ENCODE measurements at places on chromosomes 7 and 10.

DNA sequence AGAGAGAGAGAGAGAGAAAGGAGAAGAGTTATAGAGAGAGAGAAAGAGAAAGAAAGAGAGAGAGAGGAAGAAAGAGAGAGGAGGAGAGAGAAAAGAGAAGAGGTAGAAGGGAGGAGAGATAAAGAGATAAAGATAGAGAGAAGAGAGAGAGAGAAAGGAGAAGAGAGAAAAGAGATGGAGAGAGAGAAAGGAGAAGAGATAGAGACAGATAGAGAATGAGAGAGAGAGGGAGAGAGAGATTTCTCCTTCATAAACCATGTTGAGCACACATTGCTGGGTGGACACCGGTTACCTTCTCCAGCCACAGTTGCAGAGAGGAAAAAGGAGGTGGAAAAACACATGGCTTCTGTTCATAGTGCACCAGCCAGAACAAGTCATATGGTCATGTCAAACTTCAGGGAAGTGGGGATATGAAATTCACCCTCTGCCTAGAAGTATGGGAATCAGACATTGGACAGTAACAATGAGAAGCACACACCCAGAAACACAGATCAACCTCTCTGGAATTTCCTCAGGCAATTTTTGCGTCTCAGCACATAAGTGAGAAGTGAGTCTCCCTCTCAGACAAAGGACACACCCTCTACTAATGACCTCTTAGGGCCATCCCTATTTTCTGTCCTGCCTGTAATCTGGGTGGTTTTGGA lies 172.5 kb upstream of the SVIL start:
- DNase-seq: no peak

DNA sequence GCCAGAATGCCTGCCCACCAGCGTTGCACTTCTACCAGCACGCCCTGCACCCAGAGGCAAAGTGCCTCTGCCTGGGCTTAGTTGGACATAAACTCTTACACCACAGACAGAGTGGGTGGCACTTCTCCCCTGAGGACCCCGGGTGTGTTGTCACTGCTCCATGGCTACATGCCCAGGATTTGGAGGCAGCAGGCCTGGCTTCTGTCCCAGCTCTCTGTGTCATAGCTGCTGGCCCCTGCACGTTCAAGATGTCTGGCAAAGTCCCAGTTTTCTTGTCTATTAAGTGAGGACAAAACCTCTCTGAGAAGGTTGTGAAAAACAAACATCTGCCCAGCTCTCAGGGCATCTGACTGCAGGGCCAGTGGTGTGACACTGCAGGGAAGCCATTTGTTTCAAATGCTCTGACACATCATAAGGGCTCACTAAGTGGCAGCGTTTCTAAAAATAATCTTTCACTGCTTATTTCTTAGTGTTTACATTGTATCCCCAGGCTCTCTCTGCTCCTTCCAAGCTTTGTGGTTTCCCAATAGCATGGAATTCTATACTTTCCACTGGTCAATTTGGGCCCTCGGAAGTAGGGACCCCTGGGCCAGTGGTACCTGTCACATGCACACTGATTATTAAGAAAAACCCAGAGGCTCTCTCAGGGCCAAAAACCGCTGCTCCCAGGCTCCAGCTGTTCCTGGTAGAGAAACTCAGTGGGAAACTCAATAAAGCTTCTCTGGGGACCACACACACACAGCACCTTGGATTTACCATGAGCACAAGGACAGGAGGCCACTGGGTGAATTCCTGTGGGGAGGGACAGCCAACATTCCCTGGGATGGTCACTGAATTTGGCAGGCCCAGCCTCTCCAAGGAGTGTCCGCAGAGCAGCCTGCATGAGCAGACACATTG lies 86.2 kb upstream of the ANLN start:
- no peak for DNase-seq

DNA sequence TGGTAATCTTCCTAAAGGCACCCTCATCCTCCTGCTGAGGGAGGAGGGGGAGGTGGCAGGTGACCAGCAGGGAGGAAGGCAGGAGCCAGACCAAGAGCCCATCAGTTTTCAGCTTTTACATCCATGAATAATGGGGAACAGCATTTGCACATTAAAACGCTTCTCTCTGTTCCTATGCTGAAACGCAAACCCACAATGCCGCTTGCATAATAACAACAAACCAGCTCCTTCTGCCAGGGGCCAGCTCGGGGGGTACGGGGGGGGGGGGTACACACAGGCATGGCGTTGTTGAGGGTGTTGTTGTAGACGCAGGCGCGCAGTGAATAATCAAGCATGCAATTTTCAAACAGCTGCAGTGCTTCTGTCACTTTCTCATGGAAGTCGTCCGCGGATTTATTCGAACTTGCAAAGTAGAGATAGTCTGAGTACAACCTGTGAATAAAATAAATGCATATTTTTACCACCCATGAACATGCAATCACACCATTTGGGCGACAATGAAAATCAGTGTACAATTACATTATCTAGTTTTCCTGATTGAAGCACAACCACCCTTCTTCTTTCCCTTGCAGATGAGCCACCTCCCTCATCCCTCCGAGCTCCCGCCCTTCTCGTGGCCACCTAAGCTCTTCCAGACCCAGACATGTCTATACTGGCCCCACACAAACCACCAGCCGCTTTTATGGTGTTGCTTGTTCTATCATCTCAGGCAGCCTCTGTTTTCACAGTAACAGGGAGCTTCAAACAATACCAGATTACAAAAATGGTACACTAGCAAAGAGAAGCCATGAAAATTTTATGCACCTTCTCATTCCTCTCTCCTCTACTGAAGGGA lies 72.2 kb downstream of the CHST15 start:
- no peak for DNase-seq

DNA sequence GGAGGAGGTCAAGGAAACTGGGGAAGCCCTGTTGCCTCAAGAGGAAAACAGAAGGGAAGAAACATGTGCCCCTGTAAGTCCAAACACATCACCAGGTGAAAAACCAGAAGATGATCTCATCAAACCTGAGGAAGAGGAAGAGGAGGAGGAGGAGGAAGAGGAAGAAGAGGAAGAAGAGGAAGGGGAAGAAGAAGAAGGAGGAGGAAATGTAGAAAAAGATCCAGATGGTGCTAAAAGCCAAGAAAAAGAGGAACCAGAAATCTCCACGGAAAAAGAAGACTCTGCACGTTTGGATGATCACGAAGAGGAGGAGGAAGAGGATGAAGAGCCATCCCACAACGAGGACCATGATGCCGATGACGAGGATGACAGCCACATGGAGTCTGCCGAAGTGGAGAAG lies 82.7 kb upstream of the SAMD8 start:
- DNase-seq: no peak

DNA sequence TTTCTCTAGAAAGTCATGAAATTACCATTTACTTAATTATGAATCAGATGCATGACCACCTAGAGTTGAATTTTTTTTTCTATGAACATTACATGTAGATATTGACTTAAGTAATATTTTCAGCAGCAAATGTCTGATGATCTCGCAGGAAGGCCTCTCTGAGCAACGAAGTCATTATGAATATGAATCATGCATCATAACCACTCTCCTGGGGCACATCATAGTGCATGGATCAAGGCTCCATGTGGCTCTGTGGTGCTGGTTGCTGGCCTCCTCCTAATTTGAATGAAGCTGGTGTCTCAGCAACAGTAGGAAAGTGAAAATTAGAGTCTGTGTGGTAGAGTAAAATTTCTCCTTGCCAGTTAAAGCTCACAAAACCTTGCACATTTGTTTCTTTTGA lies 121.4 kb upstream of the INHBA start:
- no peak for DNase-seq

DNA sequence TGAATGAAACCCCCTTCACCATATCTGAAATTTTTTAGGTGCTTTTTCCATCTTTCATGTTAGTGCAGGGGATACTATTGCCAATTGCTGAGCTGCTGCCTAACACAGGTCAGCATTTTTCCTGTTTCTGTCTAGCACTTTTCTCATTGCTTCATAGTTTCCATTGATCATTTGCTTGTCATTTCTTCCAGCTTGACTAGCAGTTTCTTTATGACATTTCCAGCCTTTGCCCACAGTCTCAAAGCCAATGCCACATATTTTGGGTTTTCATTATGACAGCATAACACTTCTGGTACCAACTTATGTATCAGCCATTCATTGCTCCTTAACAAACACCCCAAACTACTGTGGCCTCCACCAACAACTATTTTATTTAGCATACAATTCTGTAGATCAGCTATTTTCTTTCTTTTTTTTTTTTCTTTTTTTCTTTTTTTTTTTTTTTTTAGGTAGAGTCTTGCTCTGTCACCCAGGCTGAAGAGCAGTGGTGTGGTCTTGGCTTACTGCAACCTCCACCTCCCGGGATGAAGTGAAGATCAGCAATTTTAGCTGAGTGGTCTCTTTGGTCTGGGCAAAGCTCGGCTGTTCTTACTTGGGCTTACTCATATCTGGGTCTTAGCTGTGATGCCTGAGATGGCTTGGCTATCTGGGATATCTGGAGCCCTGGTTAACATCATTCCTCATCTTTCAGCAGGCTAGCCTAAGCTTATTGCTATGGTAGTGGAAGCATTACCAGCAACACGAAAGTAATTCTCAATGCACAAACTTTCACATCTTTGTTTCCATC lies 102.3 kb downstream of the EPC1 start:
- DNase-seq: no peak

DNA sequence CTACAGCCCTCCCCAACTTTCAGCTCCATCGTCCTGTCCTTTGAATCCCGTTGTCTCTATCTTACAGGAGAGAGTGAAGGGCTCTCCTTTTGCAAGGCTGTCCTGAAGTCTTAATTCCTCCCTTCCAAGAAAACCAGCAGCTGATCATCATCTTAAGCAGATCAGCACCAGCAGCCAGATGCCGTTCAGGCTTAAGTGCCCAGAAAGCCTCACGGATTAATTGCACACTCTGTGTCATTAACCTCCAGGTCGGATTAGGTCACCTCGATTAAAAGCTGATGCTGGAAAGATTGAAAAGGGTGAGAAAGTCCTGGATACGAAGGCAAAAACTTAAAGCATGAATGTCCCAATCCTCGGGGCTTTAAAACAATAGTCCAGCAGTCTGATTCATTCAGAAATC lies 24.8 kb upstream of the ADARB2 start:
- no peak for DNase-seq

DNA sequence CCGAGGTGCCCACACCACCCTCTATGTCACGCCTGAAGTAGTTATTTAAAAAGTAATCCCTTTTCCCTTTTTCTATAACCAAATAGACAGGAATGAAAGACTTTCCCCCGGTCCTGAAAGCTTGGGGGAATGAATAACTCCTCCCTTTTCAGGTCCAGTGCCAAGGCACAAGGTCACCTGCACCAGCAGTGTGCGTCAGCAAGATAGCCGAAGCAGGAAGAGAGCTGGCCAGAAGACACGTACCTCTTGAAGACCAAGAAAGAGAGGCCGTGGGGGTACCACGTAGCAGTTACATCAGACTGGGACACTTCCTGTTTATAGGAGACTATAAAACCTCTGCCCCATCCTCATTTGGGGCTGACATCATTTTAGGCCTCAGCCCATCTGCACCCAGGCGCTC lies 10.7 kb upstream of the AKR1B1 start:
- DNase-seq: no peak

DNA sequence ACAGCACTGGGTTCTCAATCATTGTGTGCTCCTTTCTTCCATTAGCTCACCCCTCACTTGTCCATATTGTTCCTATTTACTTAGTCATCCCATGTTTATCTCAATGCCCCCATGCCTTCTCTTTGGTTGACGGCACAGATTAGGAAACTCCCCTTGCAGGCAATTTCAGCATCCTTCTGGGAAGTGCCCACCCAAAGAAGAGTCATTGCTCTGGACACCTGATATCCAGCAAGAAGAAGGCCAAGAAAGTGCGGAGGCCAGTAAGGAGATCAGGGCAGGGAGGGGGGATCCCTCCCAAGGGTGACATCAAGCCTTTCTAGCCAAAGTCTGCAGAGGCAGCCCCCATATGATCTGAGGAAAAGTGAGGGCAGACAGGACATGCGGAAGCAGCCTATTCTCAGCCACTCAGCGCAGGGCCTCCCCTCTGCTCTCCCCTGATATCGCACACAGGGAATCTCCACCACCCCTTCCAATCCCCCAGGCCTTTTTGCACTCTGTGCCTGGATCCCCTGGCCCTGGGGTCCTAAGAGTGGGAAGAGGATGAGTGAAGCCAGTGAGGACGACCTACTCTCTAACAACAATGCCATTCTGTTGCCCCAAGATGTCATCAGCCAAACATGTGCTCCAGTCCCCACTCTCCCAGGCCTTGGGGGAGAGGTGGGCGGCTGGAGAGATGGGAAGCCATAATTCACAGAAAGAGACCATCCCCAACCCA lies 1.8 kb downstream of the TRPV6 start:
- no peak for DNase-seq

DNA sequence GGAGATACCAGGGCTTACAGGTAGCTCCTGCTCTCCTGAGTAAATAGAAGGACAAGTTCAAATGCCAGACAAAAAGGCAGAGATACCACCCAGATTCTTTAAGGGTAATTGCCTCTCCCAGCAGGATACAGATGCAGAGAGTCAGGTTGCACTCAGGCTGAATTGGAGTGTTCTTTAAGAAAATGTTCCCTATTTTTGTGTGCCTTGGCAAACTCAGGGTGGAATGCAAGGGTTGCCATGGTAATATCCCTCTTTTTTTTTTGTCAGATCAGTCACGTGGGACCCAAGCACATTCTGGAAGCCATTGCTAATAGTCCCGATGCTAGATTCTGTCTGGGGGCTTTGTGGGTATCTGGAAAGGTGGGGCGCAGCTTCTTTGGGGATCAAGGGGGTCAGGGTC lies 628.0 kb downstream of the CALN1 start:
- no peak for DNase-seq

- no peak for DNase-seq
Observed at GRCh38 chr10:73983096-73984047, 14.5 kb upstream of the VCL start.

DNA sequence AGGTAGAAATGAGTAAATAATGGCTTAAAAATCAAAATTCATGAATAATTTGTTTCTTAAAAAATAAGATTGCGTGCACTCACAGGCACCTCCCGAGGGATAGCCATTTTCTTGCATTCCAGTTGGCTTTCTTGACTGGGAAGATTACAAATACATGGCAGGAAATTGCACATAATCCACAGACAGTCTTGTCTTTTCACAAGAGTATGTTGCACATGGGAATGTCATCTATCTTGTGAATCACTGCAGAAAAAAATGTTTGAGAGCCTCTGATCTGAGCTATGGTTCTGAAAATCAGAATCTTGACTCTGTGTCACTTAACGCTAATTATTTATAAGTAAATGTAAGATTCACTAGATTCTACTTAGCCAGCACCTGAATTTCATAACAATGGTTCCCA lies 74.1 kb upstream of the PRKG1 start:
- no peak for DNase-seq

DNA sequence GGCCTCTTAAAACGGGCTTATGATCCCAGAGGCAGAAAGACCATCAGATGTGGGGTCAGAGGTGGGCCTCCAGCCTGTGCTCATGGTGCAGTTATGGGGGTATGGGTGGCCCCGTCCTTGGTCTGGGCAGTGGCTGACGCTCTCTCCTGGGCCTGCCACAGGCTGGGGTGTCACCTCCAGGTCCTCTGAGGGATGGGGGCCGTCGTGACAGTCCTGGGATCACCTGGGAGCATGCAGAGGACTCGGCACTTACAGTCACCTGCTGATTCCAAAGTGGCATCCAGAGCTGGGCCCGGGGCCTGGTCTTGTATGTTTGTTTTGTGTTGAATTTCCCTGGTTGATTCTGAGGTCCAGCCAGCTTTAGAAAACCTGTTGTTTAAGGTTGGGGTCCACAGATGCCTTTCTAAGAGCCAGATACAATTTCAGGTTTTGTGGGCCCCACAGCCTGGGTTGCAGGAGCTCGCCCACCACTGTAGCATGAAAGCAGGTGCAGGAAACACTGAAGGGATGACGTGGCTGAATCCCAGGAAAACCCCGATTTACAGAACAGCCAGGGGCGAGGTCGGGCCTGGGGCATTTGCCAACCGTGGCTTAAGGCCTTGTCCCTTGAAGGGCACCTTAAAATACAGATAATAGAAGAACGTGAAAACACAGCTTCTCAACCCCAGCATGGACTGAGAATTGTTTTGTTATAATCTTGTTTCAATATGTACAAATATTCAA lies 170.7 kb upstream of the PPP2R2D start:
- no peak for DNase-seq
